Stimulated activated CD8-positive, alpha-beta memory T cell treated with anti-CD3 and anti-CD28 coated beads, Interleukin-15, amount 100 ng/mL, for 24 hours (primary cell): ENCODE measurements at places on chromosomes 5 and 9.
A peak's percentile ranks its signal among the peaks of the same experiment; 100 is the strongest.

DNA sequence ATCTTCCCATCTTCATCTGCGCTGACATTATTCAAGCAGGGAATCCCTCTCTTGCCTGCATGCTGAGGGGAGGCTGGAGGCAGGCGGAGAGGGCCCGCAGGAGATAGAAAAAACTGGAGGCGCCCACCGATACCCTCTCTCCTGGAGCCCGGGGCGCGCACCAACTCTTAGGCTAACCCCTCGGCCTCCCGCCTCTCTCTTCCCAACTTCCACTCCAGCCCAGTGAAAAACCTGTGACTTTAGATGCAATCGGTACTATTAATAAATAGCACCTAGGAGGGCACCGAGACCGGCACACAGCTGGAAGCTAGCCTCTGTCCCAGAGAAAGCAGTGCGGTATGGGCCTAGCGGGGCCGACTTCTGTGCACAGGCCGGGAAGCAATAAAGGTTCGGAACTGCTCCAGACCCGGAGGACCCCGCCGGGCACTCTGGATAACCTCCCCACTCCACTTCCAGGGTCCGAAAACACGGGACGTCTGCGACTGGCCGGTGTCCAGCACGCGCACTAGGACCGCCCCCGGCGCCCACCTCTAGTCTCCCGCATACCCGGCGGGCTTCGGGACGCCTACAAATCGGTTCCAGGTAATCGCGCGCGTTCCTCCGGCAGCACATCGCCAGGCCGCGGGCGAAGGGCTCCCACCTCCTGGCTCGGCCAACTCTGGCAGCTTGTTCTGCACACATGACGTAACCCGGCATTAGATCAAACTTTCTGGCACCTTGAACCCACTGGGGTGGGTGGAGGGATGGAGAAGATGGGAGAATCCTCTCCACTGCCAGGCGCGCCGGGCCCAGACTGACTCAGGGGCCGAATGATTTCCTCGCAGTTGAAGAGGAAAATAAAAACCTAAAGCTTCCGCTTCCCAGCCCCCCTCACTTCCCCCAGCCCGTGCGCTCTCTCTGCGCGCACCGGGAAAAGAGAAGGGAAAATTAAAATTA lies 1.4 kb downstream of the EFNA5 start:
- DNase-seq, result no peak

- no peak for DNase-seq
These were observed 103.9 kb downstream of the SPOCK1 start for GRCh38 chr5:137395011-137395755.

DNA sequence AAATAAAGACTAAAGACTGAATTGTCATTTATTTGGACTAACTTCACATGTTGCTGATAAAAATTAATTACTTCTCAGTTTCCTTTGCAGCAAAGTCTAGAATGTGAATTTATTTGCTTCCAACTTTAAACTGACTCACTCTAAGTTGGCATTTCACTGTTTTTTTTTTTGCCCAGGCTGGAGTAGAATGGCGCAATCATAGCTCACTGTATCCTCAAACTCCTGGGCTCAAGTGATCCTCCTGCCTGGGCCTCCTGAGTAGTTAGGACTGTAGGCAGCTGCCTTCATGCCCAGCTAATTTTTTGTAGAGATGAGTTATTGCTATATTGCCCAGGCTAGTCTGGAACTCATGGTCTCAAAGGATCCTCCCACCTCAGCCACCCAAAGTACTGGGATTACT lies 3.5 kb downstream of the CCNB1 start:
- DNase-seq, result no peak

DNA sequence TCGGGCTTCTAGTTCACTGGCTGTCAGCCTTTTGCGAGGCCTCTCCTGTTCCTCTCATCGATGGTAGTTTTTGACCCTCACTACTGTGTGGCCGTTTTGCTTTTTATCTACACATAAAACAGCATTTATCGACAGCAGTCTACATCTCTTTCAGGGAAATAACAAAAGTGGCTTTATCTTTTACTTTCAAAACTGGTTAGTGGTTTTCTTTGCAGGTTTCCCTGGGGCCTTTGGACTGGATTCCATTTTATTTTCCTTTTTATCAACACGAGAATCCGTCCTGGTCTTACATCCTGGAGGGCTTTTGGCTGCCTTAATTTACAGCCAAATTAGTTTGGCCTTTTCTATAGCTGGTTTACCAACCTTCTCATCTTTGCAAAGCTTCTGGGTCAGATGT lies 793 bp upstream of the PKD2L2 start:
- no peak for DNase-seq

- DNase-seq, result no peak
These were observed 27.5 kb downstream of the FSD1L start for GRCh38 chr9:105475302-105475701.

DNA sequence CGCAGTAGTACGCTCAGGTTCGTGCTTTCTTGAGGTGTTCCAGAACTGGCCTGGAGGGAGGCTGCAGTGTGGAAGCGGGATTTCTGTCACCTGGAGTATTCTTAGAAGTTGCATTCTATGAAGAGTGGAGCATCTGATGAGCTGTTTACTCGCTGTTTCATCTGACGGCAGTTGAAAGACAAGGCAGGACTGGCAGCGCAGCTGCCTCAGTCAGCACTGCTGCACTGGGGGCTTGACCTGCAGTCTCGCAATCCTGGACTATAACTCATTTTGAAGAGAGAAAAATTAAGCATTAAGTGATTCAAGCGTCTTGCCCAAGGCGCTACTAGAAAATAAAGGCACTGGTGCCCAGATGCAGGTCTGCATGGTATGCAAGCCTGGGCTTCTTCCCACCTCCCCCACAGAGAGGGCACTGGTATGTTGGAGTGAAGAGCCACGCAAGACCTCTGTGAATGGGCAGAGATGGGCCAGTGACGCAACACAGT lies 10.6 kb downstream of the TENT4A start:
- DNase-seq, result no peak

DNA sequence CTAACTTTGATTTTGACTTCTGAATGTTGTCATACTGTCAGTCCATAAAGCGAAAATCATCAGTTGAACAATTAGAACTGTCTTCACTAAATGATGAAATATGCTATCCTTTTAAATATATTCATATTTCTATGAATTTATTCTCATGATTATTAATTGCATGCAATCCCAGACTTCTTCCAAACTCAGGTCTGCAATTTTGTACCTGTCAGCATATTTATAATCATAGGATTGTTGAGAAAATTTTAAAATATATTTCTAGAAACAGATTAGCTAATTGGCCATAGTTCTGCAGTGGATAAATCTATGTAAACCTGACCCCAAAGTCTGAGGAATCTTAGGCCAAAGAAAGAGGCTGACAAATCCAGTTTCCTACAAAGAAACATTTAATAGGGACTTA lies 347.5 kb downstream of the SLCO4C1 start:
- no peak for DNase-seq

GRCh38 chr5:62692946-62693713 lies 114.5 kb downstream of the LRRC70 start:
- no peak for DNase-seq

- no peak for DNase-seq
These were observed 269.6 kb downstream of the ARL15 start for GRCh38 chr5:54040804-54041203.

GRCh38 chr5:135446615-135447014 lies 533 bp downstream of the DCANP1 start:
- no peak for DNase-seq

- peak; percentile 41 for DNase-seq
These were observed at the start of the genes GBA2 and RGP1 for GRCh38 chr9:35748858-35749514. GBA2 (minus strand) TSS chr9:35749228; CDS start chr9:35748704, 524 bp downstream. RGP1 (plus strand) TSS chr9:35749287; CDS start chr9:35749756, 469 bp downstream.

GRCh38 chr5:176436656-176437055 lies 11.5 kb upstream of the FAF2 start:
- no peak for DNase-seq

GRCh38 chr5:2900360-2900759 lies 148.9 kb upstream of the IRX2 start:
- DNase-seq, result no peak

GRCh38 chr5:6710551-6711318 lies 2.5 kb upstream of the TENT4A start:
- no peak for DNase-seq

DNA sequence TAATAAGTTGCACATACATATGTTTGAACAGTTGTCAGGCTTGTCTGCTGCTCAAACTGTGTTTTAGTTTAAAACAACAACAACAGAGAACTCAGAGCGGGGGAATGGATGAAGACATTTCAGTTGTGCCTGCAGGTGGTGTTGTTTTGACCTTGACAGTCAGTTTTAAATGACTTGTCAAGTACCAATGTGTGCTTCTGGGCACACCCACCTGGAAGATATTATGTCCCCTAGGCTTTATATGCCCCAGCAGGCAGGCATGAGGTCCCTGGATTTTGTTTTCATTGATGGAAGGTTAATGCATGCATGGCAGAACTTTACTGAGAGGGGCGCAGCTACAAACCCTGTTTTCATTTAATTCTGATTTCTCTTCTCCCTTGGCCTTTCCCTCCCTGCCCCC lies 84.6 kb downstream of the AOPEP start:
- DNase-seq, result no peak

DNA sequence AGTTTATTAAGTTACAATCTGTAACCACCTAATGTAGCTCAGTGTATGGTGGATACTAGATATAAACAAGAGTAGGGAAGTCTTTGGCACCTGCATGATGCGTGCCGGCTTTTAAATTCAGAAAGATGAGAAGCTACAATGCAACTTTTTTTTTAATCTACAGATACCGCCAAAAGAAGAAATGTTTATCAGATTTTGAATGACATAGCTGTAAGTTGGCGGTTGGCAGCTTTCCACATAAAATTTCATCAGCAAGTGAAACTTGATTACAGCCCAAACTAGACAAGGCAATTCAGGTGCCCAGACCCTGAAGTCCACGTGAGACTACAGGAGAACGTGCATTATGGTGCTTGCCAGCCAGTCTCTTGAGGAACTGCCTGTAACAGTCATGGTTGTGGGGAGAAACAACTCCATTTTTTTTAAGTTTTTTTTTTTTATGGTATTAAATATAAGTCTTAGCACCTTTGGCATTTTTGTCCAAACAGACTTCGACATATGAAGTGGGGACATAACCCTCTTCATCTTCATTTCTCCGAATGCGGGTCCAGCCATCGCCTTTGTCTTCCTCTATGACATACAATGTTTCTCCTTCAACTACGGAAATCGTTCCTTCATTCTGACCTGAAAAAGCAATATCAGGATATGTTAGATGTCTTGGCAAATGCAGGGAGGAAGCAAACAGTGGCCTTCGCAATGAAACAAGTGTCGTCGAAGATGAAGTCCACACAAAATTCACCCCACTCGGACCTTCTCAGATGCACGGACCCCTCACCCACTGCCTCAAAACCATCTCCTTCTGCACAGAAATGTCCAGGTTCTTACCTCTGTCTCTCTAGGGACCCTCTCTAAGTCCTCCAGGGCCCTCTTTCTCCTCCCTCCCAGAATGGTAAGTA lies 60.4 kb downstream of the USP20 start:
- DNase-seq, result no peak

DNA sequence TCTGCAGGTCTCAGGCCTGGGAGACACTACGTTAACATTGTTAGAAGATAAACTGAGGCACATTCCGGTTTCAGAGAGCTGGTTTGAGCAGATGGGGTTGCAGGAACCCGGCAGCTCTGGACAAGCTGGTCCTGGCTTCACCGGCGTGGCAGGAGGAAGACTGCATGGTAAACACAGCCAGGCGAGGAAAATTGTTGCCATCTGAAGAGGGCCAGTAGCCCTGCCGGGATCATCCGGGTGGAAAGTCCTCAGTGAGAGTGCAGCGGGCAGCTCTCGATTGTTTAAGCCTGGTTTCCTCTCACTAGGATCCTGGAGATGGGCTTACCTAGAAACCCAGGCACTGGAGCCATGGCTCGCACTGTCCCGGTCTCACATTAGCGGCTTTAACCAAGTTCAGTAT lies 226.9 kb downstream of the IRX2 start:
- no peak for DNase-seq

DNA sequence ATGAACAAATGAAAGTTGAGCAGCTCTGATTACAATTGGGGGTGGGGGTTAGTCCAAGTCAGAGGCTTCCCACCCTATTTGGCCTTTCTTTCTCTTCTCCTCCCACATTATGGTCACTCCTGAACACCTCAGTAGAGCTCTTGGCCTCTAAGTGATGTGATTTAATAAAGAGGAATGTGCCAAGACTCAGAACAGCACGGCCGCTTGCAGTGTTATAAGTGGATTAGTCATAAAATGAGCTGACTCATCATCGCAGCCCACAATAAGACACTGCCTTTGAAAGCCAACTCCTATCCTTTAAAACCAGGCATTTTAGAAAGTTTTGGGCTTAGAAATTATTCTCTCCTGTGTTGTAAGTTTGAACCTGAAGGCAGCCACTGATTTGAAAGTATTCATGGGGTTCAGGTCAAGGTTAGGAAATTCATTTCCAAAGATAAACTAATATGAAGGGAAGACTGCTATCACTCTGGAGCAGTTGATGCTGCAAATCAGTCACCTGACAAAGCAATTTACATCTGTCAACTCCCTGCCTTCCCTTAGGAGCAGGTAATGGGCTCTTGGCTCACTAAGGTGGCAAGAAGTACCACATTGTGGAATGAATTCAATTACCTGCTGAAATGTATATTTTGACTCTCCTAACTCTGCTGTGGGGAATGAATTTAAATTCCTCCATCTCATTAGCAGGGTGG lies 283.6 kb upstream of the NMUR2 start:
- no peak for DNase-seq

GRCh38 chr5:171897231-171897630 lies 109.2 kb downstream of the FBXW11 start:
- DNase-seq, result no peak

DNA sequence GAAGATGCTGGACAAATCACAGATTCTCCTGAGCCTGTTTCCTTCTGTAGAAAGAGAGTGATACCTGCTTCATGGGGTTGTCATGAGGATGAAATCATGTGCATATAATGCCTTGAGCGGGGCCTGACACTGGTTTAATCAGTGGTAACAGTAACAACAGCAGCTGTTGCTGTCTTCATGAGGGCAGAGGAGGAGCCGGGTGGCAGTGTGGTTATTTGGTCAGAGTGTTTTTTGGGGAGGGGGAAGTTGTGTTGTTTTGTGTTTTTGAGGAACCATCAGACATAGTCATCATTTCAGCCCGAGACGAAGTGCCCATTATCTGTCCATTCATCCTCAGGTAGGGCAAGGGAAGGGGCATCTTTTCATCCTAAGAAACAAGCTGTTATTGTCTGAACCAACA lies 44.0 kb downstream of the NEURL1B start:
- DNase-seq, result no peak

- DNase-seq, result no peak
These were observed 2.4 kb upstream of the TOR1A start for GRCh38 chr9:129826344-129826743.

DNA sequence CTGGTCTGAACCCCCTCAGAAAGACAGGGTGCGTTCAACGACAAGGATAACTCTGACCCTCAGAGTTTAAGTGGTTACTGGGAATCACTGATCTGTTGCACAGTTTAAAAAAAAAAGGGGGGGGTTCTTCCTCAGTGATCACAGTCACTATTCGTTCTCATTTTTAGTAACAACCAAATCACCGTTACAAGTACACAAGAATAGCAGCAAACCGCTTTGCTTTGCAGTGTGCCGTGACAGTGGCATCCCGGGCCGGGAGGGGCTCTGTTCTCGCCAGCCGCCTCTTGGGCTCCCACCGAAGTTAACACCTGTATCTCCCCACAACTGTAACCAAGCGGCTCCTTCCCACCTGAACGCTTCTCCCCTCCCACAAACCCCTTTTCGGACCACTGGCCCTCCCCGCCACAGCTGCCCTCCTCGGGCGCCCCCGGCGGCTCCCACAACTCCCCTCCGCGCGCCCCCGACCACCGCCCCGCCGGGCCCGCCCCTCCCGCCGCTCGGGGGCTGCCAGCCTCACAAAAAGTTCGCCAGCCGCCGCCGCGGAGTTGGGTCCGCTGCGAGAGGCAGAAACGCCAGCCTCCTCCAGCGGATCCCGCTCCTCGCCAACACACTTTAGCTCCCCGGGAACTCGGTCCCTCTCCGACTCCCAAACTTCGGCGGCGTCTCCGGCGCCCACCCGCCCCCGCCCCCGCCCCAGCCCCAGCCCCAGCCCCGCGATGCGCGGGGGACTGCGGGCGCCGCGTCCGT lies 1.2 kb downstream of the SSBP2 start:
- DNase-seq, result peak; percentile 7
